ENCODE measurements at places on chromosomes 16 and 17.

- DNase-seq: peak; percentile 40
Measured at GRCh38 chr17:35243561-35244340, 879 bp downstream of the SLFN5 start.

DNA sequence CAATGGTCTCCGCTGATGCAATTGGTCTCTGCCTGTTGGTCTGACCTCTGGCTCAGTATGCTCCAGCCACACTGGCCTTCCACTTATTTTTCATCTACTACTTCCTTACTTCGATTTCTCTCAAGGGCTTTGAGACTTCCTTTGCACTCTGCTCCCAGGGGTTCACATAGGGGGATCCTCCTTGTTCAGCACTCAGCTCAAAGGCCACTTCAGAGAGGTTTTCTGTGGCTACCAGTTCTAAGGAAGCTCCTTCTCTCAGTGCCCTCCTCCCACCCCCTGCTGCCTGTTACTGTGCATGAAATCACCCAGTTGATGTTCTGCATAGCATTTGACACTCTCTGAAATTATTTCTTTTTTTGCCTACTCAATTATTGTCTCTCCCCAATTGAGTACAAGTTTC, 476.4 kb downstream of the HS3ST3B1 start:
- no peak for DNase-seq

DNA sequence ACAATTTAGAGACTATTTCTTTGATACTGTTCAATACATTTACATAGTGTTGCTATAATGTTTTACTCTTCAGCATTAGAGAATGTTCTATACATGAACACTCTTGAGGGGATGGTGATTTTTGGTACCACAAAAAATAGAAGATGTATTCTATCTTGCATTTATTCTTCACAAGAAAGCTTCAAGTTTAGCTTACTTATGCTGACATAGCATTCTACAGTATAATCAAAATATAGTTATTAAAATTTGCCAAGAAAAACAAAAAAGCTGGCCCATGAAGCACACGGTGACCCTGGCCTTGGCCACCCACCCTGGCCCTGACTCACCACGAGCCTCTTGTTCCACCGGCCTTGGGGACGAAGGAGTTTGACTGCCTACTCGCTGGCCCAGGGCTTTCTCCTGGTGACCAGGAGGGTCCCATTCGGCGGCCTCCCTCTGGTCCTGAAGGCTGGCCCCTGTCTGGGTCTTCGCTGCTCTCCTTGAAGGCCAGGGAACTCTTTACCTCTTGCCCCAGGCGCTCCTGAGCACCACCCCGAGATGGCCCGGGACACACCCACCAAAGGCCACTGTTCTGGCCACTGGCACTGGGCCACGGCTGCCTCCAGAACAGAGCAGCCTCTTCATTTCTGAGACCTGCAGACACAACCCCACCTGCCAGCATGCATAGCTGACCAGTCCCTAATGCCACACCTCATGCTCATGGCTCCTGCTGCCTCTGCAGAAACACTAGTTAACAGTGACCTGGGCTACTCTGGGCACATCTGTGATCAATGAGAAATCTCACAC, 22.5 kb upstream of the ICAM2 start:
- no peak for DNase-seq

DNA sequence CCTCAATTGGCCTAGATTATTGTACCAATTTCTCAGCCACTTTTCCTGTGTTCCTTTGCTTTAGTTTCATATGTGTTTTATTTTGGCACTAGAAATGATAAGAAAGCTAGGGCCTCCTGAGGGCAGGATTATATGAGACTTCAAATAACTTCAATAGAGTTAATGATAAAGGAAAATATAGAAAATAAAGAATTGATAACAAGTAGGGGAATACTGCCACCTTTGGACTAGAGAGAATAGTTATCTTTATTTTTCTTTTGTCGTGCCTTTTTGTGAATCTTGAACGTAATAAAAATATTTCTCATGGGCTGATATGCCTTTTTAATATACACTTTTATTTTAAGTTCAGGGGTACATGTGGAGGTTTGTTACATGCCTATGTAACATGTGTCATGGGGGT, 29.3 kb upstream of the RBL2 start:
- DNase-seq: no peak

DNA sequence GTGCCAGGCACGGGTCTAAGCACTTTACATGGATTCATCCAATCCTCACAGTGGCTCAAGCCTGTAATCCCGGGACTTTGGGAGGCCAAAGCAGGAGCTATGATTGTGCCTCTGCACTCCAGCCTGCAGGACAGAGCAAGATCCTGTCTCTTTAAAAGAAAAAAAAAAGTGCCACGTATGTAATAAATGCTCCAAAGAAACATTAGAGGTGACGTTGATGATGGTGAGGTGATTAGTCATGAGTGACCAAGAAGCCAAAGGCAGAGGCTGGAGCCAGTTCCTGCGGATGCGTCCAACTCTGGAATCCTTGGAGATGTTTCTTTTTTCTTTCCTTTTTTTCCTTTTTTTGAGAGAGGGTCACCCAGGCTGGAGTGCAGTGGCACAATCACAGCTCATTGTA, 59.4 kb upstream of the SIAH1 start:
- DNase-seq: no peak

GRCh38 chr17:58630883-58631522, 60.8 kb downstream of the TEX14 start:
- DNase-seq: no peak

- DNase-seq: no peak
Measured at GRCh38 chr17:77735566-77736198, 222.8 kb upstream of the TNRC6C start.

DNA sequence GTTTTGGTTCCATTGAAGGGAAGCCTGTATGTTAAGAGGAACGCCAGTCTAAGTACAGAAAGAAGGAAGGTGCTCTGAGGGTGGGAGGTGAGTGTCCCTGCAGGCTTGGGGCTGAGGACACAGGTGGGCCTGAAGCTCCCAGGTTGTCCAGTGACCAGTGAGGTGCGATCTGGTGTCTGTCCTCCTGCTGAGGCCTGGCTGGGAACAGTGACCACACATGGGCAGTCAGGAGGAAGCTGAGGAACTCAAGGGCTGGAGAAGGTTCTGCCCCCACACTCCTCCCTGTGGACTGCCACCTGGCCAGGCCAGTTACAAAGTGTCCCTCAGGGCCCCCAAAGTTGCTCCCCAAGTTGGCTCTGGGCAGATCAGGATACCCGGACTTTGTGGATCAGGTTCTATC, 102.1 kb downstream of the N4BP1 start:
- no peak for DNase-seq

- no peak for DNase-seq
Measured at GRCh38 chr17:951325-952132, 28.0 kb downstream of the NXN start.

DNA sequence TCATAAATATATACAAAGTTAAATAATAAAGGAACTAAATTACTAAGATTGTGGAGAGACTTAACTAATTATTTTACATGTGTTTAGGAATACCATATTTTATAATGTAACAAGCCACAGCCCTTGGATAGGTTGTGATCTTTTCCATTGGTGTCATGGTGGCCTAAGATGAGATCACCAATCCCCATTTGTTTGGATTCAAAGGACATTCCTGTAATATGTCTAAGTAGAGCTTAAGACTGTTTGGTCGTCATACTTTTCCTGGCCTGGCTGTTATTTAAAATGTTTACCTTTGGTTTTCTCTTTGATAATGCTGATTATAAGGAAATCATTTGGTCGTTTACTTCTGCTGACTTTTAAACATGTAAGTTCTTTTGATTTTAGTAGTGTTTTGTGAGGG, 118.1 kb downstream of the NLK start:
- DNase-seq: no peak

- DNase-seq: no peak
Measured at GRCh38 chr16:65480281-65481091, 358.6 kb upstream of the CDH11 start.

GRCh38 chr17:32335046-32335445, 6.9 kb downstream of the C17orf75 start:
- DNase-seq: no peak

GRCh38 chr17:80878876-80879722, 112.5 kb upstream of the CHMP6 start:
- no peak for DNase-seq

GRCh38 chr17:49255125-49255524, 24.5 kb upstream of the PHOSPHO1 start:
- DNase-seq: no peak

- DNase-seq: no peak
Measured at GRCh38 chr16:82459580-82460256, 167.1 kb upstream of the CDH13 start.

GRCh38 chr16:2147981-2148671, at the start of gene RAB26:
Gene RAB26, plus strand, starts transcription at chr16:2148625. Its CDS starts 159 bp downstream, at chr16:2148784.
- peak; percentile 51 for DNase-seq

DNA sequence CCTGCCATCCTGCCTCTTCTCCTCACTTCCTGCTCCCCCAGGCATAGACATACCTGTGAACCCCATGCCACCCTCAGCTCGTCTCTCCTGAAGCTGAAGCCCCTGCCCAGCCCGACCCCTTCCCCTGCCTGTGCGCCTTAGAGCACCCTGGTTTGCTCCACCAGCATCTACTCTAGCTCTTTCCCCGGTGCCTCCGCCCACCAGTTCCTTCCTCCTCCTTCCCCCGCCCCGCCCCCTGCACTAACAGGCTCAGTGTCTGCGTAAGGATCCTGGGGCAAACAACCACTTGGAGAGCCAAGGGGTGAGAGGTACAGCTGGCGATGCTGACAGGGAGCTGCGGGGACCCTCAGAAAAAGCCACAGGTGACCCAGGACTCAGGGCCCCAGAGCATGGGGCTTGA, 1.9 kb downstream of the GPR142 start:
- DNase-seq: peak; percentile 50

DNA sequence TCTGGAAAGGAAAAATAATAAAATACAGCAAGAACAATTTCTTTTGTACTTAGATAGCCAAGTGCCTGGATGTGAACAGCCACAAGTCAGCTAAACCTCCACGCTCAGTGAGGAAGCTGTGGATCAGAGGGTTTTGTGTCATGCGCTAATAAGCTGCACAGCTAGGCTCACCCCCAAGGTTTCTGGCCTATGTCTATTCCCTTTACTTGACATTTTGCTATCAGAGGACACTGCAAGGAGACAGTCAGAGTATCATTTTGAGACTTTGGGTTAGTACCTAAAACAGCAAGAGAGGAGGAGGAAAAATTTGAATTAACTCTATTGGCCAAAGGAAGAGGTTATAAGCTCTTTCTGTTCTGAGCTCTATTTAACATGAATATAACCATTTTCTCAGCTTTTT, 139.3 kb downstream of the KCNJ2 start:
- DNase-seq: no peak

GRCh38 chr17:37592291-37592690, 16.9 kb downstream of the SYNRG start:
- no peak for DNase-seq

DNA sequence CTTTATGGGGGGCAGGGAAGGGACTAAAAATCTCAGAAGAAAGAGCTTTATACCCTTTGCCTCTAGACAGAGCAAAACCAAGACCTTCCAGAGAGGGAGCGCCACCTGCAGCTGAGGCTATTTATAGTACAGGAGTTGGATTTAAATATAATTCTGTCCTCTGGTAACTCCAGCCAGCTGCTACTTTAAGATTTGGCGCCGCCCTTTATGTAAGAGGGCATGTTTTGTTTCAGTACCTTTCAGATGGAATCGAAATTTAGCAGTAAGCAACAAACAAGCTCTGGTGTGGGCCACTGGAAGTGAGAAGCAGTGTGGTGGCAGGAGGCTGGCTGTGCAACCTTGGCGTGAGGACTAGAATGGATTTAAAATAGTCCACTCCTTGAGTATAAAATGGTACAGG, 5.2 kb upstream of the GUCY2D start:
- DNase-seq: no peak

GRCh38 chr17:82888583-82889495, 49.0 kb upstream of the ZNF750 start:
- DNase-seq: no peak

- DNase-seq: no peak
Measured at GRCh38 chr17:72137161-72137560, 16.3 kb downstream of the SOX9 start.

DNA sequence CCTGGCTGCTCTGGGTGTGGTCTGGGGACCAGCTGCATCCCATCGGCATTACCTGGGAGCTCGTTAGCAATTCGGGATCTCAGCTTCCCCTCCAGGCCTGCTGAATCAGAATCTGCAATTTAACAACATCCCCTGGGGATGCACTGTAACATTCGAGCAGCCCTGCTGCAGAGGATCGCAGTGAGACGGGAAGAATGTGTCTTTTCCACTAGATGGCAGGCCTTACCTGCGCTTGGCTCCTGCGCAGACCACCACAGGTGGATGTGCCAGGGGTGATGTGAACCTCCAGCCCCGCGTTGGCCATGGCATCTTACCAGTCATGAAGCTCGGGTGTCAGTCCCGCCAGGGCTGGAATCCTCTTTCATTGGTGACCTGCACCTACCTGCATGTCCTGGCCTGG, 209.9 kb downstream of the PRKCB start:
- DNase-seq: no peak

- peak; percentile 45 for DNase-seq
Measured at GRCh38 chr17:17391668-17392370, 85.0 kb upstream of the MED9 start.

GRCh38 chr17:71703701-71704100, 417.1 kb upstream of the SOX9 start:
- no peak for DNase-seq

DNA sequence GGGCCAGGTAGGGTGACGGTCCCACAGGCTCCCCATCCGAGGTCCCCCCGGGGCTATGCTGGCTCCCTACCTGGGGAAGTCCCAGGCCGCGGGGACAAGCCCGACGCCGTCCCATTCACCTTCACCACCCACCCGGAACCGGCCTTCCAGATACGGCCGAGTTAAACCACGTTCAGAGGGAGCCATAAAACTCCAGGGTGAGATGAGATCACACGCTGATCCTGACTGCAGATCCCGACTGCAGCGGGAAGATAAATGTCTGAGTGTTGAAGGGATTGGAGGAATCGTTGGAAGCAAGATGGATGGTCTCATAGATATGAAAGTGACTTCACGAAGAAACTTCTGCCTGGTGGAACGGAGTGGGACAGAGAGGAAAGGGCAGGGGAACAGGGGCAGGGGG, 13.6 kb upstream of the C1QTNF8 start:
- DNase-seq: no peak

- DNase-seq: no peak
Measured at GRCh38 chr17:62681061-62681938, 53.8 kb downstream of the MRC2 start.
